NCI-H1436 (cell line): ENCODE measurements at places on chromosomes 4 and X.

DNA sequence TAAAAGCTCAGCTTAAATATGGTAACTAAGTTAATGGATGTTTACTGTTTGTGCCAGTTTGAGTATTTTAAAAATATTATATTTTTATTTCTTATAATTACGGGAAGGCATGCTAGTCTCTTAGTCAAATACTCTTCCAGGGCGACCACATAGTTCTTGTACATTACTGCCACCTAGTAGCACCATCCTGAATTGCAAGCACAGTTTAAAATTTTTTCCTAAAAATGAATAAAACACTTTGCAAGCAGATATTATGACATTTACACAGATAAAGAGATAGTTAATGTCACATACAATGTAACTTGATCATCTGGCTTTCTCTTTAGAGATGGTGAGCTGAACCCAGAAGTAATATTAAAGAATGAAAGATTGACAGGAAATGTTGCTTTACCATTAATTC lies 11.5 kb downstream of the NDP start:
- DNase-seq, result no peak

DNA sequence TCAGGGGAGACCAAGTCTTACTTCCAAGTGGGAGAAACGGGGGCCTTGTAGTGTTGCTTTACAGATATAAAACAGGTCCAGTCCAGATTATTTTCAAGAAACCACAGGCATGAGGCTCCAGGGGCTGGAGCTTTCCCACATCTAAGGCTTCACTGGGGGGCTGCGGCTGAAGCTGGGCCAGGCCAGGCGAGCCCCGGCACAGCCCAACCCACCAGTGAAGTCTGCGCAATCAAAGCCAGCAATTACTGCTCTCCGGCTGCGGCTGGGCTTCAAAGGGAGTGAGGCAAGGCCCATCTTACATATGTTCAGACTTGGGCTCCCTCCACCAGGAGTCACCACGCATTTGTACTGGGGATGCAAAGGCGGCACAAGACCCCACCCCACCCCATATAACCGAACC lies 61.7 kb downstream of the HADH start:
- DNase-seq, result no peak

DNA sequence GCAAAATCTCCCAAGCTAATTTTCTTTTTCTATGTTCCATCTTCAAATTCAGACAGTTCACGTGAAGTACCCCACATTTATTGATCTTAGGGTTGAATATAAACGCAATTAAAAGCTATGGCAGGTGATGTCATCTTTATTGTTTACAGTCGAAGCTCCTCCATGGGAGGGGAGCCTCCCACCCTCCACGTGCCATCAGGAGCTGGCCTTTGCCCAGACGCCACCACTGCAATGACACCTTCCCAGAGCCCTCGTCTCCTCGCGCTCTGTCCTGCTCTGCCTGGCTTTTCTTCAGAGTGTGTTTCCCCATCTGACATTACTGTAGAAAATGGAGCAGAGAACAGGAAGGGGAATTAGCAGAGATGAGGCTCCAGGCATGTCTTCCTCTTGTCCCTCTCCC lies 18.8 kb upstream of the CYP4V2 start:
- no peak for DNase-seq

- no peak for DNase-seq
These were observed 9.8 kb upstream of the ACOT9 start for GRCh38 chrX:23752740-23753415.

GRCh38 chr4:7359400-7360062 lies 75.2 kb downstream of the PSAPL1 start:
- no peak for DNase-seq
